ENCODE measurements at places on chromosomes 6 and 20.

DNA sequence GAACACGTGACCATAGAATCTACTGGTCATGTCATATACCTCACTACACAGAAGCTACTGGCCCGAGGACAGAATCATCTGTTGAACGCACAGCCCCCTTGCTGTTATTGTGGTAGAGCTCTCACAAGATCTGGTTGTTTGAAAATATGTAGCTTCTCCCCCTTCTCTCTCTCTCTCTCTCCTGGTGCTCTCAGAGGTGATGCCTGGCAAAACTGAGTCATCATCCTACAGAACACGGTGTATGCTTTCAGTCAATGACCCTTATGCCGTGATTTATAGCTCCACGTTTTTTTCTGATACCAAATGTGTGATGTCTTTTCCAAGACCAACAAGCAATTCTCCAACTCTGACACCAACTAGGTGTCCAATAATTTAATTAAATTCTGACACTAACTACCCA, 13.0 kb upstream of the RBM24 start:
- DNase-seq: no peak

- peak; percentile 79 for DNase-seq
Measured at GRCh38 chr6:87731818-87732661, 30.0 kb upstream of the AKIRIN2 start.

- no peak for DNase-seq
Measured at GRCh38 chr6:143402721-143403336, 47.7 kb downstream of the ADAT2 start.

DNA sequence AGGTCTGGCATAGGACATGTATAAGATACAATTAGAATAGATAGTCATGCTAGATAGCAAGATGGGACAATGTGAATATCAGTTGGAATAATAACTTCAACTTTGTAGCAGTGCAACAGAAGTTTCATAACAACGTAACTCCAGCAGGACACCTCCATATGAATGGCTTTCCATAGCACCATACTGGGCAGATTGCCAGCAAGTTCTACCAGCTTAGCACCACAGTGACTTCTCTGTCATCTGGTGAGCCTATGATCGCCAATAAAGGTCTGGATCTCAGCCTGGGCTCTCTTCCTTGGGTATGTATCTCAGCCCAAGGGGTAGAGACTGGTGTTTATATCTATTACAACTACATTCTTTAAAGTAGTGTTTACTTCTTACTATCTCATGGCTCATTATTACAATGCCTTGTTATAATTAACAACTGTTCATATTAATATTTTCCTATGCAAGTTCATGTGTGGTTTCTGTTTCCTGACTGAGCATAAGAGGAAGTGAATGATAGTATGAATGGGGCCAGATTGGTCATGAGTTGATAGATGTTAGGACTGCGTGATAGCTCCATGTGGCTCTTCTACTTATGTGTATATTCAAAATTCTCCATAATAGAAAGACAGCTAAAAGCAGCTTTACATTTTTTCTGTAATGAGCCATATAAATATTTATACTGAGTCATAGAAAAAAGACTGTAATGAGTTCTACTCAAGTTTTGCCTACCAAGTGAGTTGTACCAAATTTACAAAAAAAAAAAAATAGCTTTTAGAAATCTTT, 22.9 kb downstream of the HTR1B start:
- DNase-seq: no peak

- DNase-seq: no peak
Measured at GRCh38 chr6:20688710-20689500, 154.6 kb downstream of the CDKAL1 start.

GRCh38 chr6:25481267-25481666, 170.7 kb upstream of the SCGN start:
- no peak for DNase-seq

DNA sequence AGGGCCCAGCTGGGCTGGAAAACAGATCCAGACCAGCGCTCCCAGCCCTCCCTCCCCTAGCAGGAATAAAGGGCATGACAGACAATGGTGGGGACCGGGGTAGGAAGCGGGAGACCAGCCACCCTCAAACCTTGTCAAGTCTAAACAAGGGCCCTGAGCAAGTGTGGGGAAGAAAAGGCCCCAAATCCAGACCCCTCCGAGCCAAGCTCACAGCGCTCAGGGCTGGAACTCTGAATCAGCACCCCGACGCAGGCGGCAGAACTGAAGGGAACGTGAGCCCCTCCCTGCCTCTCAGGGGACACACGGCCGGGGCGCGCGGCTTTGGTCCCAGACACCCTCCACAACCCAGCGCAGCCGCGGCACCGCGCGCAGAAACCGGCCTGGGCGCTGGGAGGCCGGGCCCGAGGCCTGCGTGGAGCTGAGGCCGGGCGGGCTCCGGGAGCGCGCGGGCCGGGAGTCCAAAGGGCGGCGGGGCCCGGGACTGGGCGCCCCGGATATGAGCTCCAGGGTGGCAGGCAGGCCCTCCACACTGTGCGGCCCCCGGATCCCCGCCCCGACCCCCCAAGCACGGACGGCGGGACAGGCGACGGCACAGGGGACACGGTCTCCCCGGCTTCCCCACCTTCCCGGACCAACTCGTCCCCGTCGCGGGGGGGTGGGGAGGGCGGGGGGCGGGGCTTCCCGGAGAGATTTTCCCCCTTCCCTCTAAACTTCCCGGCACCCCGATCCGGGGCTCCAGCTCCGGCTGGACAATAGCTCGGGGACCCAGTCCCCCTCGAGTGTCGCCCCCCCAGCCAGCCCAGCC, 641 bp downstream of the TEAD3 start:
- DNase-seq: peak; percentile 65

DNA sequence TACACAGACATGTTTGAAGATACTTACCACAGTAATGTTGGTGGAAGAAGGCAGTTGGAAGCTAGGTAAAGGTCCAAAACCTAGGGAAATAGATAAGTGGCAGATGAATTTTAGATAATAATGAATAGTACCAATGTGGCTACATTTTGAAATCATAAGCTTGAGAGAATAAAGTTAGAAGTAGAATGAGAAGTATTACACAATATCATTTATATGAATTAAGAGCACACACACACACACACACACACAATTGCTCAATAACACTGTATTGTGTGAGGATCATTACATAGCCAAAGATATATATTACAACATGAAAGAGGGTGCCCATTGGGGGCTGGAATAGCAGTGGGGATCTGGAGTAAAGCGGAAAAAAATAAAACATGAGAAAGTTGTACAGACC, 149.0 kb upstream of the EYA4 start:
- DNase-seq: no peak

- DNase-seq: no peak
Measured at GRCh38 chr6:8041913-8042583, 22.1 kb downstream of the BLOC1S5 start.

GRCh38 chr20:33388268-33388667, 13.1 kb downstream of the CDK5RAP1 start:
- no peak for DNase-seq

DNA sequence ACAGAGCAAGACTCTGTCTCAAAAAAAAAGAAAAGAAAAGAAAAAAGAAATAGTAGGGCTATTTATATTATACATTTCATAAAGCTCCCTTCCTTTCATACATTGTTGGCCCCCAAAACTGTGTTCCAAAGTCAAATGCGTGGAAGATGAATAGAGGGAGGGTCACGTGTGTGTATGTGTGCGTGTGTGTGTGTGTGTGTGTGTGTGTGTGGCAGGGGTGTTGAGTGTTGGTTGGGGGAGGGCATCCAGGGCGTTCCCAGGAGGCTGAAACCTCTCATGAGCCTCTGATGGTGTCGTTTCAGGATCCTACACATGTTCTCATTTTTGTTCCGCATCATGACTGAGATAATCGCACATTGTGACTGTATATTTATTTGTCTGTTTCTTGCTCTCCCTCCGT, 7.8 kb upstream of the BPIFB1 start:
- no peak for DNase-seq
